Stimulated activated CD8-positive, alpha-beta memory T cell treated with anti-CD3 and anti-CD28 coated beads, Interleukin-7, amount 100 ng/mL, for 24 hours (primary cell): ENCODE measurements at places on chromosomes 3 and 15.

DNA sequence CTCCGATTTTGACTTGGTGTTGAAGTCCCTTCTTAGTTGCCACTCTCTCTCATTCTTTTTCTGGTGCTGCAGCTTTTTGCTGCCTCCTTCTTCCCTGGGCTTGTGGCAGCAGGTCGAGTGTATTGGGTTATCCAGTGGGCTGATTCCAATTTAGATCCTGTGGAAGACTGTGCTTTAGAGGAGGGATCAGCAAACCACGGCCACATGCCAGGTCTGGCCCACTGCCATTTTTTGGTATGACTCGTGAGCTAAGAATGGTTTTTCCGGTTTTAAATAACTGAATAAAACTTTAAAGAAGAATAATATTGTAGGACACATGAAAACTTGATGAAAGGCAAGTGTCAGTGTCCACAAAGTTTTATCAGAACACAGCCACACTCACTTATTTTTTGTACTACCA, 330.5 kb downstream of the ROBO2 start:
- DNase-seq: no peak

DNA sequence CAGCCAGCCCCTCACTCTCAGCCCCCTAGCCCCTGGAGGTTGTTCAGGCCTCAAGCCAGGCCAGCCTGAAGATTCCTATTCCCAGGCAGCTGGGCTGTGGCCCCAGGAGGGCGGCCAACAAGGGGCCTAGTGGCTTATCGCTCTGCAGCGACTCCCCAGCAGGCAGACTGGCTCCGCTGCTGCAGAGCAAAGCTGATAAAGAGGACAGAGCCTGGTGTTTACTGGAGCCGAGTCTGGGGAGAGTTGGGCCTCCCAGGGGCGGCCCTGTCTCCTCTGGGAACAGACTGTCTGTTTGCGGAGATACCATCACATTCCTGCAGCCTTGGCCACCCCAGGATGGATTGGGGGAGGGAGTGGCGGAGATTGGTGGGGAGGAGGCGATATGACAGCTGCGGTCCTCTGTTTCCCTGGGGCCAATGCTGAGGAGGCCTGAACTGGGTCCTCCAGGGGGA, 22.4 kb upstream of the SMAD6 start:
- DNase-seq: no peak

DNA sequence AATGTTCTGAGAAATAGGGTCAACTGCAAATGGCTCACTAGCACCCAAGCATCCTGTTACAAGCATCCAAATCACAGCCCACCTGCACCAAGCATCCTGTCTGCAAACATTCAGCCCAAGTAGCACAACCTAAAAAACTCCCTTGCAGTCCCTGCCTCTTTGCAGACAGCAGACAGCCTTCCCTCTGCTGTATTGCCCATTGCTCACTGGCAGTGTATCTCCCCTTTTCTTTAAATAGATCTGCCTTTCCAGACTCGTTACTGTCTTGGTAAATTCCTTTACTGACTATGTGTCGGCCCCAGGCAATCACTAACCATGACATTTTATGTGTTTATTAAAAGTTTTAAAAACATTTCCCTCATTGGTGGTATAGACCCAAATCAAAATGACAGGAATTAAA, 155.4 kb downstream of the ADAMTSL3 start:
- no peak for DNase-seq

GRCh38 chr3:52317208-52318000, 1.3 kb downstream of the DNAH1 start:
- DNase-seq: peak; percentile 49

GRCh38 chr3:127369356-127369935, 81.6 kb upstream of the PRR20G start:
- no peak for DNase-seq

- no peak for DNase-seq
Observed at GRCh38 chr15:85832394-85832793, 37.7 kb upstream of the KLHL25 start.
